Heart right ventricle (tissue), 16 donors: ENCODE measurements at places on chromosomes 12 and 14. TPM values are rescaled to one million over a fixed set of nuclear protein-coding genes. Genes with fewer than 3 reads are reported as not detected.

CRIP1 gene
- total RNA-seq = 34.0 TPM

GALNT16 gene
- total RNA-seq = 77.9 TPM

ACSS3 gene
- total RNA-seq = 26.1 TPM

ESRRB gene
- total RNA-seq = 7.7 TPM

MYH6 gene
- 76.6 TPM for total RNA-seq

SIX6 gene
- total RNA-seq = not detected

MGST1 gene
- 9.0 TPM for total RNA-seq

JPH4 gene
- total RNA-seq = 0.09 TPM

CCDC197 gene
- 0.40 TPM for total RNA-seq

FAM222A gene
- total RNA-seq = 18.5 TPM

WNT5B gene
- 0.70 TPM for total RNA-seq

KRT80 gene
- total RNA-seq = 0.12 TPM

CMTM5 gene
- 0.49 TPM for total RNA-seq

C3AR1 gene
- 4.2 TPM for total RNA-seq

MAGOHB gene
- 13.5 TPM for total RNA-seq

EIF2S3B gene
- total RNA-seq = not detected

MIP gene
- 0.30 TPM for total RNA-seq

PIP4P1 gene
- 18.3 TPM for total RNA-seq

ARHGEF25 gene
- total RNA-seq = 8.3 TPM

PGAM5 gene
- 29.9 TPM for total RNA-seq
